HuH-7 (cell line): ENCODE measurements at places on chromosomes 7 and 10.

- DNase-seq, result no peak
These were observed 62.5 kb downstream of the C10orf143 start for GRCh38 chr10:130048081-130048480.

DNA sequence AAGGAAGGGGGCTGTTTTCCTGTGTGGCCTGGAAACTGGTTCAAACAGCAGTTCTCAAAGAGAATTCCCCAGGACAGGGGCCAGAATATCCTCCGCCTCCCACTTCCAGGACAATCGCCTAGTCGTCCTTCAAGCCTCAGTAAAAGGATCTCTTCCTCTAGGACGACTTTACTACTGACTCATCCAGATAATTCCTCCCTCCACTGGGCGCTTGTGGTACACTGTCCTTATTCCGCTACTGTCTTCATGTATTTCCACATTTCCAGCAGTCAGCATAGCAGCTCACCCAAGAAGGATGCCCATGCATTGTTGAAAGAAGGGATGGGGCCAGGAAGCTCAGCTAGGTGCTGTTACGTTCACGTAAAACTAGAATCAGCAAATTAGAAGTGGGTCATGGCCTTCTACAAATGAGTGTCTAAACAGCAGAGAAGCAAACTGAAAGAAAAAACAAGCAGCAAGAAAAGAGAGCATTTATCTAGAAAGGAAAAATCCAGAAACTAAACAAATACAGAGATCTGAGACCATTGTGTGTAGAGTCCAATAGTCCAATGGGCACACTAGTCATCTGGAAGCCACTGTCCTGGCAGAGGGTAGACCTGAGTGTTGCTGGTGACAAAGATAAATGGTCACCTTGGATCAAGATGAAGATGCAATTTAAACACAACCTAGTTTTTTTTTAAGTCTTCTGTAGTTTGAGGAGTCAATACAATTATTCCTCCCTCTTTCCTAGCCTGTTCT, 26.3 kb downstream of the CLRN3 start:
- DNase-seq, result no peak

DNA sequence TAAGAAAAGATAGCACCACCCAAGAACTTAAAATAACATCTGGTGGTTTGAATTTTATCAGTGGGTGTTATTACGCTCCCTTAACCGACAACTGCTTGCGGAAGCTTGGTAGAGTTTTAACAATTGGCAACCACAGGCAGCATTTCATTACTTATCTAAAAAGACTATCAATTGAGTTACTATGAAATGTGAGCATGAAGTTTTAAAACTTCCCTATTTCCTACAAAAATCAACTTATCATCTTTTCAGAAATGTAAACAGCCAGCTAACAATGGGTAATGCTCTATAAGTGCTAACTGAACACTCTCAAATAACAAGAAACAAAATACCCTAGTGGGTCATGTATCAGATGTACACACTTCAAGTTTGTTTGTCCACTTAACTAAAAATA, 68.8 kb downstream of the OSBPL3 start:
- no peak for DNase-seq

DNA sequence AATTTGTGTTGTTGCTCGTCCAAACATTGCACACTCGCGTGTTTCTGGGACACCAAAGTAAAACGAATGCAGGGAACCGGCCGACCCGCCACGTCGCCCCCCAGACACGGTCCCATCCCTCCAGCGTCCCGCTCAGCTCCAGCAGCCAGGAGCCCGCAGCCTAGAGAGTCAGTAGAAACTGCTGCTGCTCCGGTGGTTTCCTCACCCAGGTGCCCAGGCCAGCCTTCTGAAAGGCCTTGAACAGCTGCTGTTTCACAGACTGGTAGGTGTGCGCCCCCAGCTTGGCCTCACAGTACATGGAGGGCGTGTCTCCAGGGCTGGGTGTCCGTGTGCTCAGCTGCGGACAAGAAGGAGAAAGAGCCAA, 126.8 kb downstream of the WDR37 start:
- no peak for DNase-seq

DNA sequence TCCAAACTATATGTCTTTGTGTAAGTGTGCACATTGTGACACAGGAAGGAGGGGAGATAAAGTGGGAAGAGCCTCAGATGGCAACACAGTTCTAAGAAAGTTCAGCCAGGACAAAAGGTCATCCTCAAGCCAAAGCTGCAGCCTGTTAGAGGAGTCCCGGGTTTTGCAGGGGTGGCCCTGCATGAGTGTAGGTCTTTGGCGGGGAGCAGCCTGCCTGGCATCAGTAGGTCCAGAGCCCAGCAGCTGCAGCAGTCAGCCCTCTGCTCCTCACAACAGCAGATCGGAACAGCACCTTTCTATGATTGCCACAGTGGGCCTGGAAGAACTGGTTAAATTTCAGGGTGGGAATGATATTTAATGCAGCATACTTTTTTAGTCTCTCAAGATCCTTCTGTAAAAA, 13.5 kb upstream of the VDAC2 start:
- DNase-seq, result no peak

DNA sequence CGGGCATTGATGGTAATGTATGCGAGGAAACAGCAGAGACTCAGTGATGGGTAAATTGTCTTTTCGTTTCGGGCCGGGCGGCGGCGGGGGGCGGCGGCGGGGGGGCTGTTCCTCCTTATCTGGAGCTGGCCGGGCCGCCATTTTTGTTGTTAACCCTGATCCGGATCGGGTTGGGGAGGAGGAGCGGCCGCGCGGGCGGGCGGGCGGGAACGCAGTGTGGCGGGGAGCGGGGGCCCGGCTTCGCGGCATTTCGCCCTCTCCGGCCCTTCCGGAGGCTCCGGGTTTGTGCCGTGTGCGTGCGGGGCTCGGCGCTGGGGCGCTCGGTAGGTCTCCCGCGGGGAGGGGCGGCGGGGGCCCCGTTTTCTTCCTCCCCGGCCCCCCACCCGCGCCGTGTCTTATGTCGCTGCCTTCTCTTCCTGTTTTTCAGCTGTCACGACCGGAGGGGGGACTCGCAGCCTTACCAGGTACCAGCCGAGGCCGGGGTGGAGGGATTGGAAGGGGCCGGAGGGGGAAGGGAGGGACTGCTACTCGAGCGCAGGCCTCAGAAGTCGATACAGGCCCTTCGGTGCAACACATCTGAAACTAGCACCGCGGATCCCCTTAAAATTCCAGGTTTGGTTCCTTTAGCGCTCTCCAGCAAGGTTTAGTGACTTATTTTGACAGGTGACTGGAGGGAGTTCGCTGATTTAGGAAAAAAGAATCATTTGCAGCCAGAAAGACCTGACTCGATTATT, 820 bp downstream of the WAC start:
- DNase-seq, result peak; percentile 75

DNA sequence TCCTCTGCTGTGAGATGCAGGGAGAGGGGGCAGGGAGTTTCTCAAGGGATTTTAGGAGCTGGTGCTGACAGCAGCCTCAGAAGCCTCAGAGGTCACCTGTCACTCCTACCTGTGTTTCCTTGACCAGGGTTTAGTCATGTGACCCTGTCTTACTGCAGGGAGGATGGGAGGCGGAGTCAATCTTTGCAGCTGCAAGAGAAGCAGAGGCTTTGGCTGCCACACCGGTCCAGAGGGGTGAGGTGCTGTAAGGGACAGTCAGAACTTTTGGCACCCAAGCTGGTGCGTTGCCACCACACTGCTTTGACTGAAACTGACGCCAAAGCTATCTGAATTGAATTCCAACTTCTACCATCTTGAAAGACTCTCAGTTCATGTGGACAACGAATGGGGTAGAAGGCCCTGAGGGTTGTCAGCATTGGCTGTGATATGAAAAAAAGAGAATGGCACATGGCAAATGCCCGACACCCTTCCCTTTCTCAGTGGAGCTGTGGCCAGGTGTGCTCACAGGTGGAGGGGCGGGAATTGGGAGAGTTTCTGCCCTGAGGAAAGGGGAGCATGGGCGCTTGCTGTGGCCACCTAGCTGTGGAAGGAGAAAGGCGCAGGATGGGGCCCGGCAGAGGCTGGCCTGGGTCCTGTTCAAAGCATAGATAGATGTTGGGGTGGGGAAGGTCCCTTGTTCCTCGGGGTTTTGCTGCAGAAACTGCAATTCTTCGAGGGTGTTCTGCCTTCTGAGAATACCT, 69.3 kb downstream of the ARHGAP22 start:
- DNase-seq, result no peak

DNA sequence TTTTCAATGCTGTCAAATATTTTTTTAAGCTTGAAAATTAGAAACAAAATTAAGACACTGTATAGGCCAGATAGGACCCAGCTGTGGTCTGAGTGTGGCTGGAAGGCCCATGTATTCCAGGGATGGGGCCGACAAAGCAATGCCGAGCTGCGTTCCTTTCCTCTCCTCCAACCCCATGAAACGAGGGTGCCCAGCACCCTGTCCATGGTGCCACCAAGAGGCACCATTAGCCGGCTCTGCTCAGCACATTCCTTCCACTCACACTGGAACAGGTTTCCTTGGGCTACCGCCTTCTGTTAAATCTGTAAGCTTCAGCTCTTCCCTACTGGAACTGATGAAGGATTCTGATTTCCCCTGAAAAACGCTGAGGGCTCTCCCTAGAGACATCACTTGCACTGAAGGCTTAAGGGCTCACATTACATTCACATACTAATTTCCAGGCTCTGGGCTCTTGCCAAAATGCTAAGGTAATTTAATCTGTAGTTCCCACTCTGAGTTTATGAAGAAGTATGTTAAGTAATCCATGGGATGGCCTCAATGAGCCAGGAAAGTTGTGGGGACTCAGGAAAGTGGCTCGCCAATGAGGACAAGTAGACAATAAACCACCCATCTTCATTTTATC, 73.7 kb upstream of the CAMK2B start:
- DNase-seq, result no peak

DNA sequence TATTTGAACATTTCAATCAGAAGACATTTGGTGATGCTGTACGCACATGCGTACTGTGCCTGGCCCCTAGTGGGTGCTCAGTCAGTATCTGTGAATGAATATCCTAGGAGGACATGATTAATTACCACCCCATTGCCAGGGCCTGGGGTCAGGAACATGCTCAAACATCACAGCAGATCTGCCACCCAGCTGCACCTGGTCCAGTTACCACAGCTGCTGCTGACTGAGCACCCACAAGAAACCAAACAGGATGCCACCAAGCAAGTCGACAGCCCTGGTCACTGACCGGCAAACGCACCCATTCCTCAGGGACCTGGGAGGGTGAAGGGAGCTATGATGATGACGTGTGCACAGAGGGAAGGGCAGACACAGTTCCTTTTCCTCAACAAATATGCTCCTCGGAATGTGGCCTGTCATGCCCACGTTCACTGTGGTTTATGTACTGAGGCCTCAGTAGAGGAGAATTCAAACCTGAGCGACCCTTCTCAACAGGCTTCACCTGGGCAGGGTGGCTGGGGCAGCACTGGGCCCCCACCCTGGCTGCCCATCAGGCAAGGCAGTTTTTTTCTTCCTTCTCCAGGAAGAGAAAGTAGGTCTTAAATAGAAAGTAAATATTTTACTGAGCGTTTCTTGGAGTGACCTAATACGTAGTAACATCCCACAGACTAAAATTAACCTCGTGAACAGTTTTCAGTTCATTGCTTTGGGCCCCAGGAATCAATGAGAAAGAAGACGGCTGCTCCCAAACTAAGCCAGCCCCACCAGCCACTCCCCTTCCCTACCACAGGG, 13.4 kb downstream of the CTBP2 start:
- DNase-seq, result no peak

GRCh38 chr7:116617878-116618277, 54.1 kb upstream of the MET start:
- DNase-seq, result no peak
